ENCODE measurements at places on chromosomes 1 and 21.

- no peak for DNase-seq
Measured at GRCh38 chr21:14452727-14453241, 69.8 kb upstream of the HSPA13 start.

DNA sequence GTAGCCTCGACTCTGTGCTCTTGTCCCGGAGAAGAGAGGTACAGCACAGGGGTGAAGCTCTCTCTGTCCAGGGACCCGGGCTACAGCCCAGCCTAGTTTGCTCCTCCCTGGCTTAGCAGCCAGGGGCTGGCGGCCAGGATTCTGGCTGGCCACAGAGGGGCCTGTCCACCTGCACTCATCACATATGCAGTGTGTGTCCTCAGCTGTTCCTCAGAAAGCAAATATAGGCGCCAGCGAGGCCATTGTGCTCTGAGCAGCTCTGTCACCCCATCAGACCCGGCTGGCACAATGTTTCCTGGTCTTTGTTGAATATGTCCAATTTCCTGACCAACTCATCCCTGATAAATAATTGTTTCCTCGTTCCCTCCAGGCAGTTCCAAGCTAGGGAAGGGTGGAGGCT is 28.5 kb downstream of the KCND3 start:
- no peak for DNase-seq

GRCh38 chr1:185939142-185939541 is 205.0 kb downstream of the HMCN1 start:
- DNase-seq: no peak

DNA sequence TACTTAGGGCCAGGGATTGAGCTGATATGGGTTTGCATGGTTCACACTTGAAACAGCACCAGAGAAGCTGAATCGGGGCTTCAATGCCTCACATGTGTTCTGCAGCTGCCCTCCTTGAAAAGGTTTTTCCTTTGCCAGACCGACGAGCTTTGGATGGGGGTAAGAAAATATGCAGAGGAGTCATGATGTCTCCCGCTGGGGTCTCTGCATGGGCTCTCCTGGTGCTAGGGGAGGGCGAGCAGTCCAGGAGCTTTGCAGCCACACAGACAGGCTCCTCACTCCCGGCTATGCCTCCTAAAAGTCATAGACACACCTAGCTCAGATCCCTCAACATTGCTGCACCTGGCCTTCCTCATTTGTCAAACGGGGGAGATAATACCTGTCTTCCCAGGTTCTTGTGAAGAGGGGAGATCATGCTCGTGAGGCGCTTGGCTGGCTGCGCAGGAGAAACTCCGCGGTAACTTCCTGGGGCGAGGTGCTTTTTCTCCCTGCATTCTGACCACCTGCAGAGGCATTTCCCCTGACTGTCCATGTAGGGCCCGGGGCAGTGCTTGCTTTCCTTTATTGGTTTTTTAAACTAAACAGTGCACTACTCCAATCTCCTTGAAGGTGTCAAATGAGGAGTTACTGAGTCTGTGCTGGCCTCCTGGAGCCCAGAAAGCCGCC is 112.4 kb downstream of the PLXNA2 start:
- no peak for DNase-seq

- DNase-seq: no peak
Measured at GRCh38 chr1:106937104-106937503, 119.4 kb upstream of the PRMT6 start.

DNA sequence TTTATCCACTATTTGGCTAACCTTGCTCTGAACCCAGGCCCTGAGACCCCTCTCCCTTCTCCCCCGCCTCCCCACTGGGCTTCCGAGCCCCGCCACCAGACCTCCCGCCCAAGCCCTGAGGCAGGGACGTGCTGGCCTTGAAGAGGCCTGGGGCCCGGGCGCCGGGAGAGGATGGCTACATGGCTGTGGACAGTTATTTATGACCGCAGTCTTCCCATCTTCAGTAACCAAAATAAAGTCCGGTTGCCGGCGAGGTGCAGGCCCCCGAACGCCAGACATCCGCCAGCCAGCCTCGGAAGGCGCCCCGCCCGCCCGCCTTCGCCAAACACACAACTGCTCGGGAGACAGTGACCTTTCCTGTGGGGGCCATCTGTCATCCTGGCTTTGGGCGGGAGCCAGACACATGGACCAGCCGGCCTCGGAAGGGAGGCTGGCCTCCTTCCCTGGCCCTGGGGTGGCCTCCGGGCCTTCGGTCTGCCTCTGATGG is 69.0 kb downstream of the DHRS3 start:
- no peak for DNase-seq

GRCh38 chr1:53715478-53715877 is 23.5 kb downstream of the GLIS1 start:
- no peak for DNase-seq

GRCh38 chr1:87368907-87369306 is 40.2 kb downstream of the LMO4 start:
- DNase-seq: no peak

- no peak for DNase-seq
Measured at GRCh38 chr1:205588636-205589035, 43.2 kb downstream of the ELK4 start.

GRCh38 chr1:184583849-184584248 is 170.8 kb downstream of the EDEM3 start:
- DNase-seq: no peak

DNA sequence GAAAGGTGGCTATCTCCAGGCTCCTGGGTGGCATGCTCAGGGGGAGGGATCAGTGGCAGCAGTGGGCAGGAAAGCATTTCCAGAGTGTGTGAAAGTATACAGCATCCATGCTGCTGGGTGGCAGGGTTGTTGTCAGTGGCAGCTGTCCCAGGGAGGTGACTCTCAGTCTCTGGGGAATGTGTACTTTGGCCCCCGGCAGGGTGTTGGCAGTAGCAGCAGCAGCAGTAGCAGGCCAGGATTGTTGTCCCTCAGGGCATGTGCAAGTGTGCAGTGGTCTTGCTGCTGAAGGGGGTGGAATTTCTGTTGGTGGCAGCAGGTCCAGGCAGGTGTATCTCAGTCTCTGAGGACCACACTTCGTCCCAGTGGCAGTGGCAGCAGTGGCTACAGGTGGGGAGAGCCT is 71.7 kb upstream of the GUCA2B start:
- no peak for DNase-seq

DNA sequence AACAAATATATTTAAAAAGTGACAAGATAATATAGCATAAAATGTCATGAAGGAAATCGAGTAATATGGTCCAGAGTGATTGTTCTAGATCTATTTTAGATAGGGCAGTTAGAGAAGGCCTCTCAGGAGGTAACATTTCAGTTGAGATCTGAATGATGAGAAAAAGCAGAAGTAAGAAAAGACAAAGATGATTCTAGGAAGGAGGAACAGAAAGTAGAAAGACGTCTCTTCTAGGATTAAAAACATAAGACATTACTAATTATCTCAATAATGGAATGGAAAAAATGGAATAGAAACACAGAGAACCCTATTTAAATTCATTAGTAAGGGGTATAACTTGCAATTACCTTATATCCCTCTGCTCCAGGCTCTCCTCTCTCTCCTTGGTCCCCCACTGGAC is 130.0 kb upstream of the ZNHIT6 start:
- no peak for DNase-seq

DNA sequence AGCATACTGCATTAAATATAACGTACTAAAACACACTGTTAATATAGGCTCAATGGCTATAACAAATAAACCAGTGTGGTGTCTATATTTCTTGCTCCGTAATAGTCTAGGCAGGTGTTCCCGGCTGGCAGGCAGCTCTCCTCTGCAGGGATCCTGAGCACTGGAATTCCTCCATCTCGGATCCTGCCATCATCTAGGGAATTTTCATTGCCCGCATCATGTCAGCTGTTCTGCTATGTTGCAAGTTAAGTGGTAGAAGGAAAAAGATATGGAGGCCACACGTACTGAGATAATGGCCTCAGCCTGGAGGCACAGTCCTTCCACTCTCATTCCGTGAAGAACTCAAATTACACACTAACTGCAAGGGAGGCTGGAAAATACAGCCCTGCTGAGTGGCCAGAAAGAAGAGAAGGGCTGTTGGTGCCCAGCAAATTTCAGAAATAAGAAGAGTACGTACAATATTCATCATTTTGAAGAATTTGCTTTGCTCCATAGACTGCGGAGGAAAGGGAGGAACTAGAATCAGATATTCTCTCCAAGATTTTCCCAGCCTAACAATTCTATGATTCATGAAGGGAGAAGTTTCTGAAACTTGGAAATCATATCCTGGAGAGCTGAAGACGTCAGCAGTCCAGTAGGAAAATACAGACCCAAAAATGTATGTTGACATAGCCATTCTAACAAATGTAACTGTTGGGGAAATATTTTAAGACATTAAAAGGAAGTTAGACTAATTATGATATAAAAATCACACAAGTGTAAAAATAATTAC is 263.3 kb downstream of the MRPL39 start:
- DNase-seq: no peak

GRCh38 chr1:46136711-46137110 is 4.3 kb upstream of the PIK3R3 start:
- DNase-seq: no peak

DNA sequence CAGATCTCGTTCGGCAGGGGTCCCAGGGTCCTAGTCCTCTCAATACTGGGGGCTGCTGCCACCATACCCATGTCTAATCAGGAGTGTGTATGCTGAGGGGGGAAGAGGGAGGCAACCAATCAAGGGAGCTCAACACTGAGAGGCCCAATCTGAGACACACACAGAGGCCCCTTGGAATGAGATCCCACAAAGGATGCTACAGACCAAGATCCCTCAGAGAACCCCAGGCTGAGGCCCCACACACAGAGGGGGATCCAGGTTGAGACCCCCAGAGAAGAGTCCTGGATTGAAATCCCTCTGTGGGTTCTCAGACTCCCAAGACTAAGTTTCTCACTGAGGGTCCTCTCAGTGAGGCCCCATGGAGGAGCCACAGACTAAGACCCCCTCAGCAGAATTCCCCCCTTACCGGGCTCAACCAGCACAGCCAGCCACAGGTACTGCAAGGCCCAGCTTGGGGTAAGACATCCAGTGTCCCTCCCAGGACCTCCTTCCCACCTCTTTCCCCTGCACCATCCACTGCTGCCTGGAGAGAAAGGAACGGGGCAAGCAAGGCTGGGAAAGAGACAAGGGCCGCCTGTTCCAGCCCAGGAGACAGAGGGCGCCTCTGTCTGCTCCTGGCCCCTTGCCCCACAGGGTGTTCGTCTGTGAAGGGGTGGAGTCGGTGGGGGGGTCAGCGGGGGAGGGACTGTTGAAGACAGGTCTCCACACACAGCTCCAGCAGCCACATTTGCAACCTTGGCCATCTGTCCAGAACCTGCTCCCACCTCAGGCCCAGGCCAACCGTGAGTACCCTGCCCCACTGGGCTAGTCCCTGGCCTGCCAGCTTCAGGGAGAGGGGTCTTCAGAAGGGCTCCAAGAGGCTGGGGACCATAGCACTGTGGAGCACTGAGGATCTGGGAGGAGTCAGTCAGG is at the start of gene S100A1:
S100A1 (plus strand) TSS at position 720 of the 912 bp plus-strand sequence. CDS start 2,088 bp downstream, outside the sequence.
- DNase-seq: no peak

DNA sequence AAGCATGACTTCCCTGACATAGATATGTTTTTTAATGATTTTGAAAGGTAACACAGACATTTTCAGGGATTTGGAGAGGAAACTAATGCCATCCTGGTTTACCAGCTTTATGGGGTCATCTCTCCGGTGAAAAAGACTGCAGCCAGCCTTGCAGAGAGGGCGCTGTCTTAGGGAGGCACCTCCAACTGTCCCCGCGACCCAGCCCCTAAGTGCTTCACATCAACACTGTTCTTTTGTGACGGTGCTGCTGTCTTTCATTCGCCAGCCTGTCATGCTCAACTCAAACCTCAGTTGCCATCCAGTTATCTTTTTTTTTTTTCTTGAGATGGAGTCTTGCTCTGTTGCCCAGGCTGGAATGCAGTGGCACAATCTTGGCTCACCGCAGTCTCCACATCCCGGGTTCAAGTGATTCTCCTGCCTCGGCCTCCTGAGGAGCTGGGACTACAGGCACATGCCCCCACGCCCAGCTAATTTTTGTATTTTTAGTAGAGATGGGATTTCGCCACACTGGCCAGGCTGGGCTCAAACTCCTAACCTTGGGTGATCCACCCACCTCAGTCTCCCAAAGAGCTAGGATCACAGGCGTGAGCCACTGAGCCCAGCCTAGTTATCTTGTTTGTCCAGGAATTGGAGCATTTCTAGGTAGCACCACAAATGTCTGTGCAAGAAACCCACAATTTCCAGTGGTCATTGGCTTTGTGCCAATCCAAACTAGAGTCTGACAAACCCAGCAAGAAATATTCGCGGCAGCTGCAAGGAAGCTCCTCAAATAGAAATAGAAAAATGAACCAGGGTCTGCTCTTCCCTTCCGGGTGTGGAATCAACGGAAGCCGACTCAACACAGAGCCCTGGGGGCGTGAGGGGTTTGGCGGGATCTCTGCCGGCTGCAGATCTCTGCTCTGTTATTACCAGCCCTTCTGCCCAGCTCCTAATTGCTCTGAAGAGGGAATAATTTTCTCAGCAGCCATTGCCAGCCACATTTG is 24.2 kb downstream of the PDE9A start:
- DNase-seq: no peak

DNA sequence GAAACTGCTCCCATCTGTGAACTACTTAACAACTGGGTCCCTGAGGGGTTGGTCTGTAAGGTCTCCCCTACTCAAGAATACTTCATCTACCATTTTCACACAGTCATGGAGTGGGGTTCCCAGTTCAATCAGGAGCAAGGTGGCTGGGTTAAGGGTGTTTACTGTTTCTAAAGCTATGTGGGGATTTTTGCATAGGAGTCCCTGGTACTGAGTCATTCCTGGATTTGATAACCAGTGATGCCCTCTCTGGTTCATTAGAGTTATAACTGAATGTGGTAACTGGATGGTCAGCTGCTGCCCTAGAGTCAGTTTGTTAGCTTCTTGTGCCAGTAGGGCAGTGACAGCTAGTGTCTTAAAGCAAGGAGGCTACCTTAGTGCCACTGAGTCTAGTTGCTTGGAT is 29.4 kb upstream of the KCNJ15 start:
- DNase-seq: no peak

- no peak for DNase-seq
Measured at GRCh38 chr1:94846308-94846707, 26.2 kb downstream of the SLC44A3 start.

GRCh38 chr1:164718821-164719220 is 159.8 kb downstream of the PBX1 start:
- DNase-seq: no peak

- no peak for DNase-seq
Measured at GRCh38 chr1:45187725-45188124, 18.7 kb downstream of the ZSWIM5 start.

DNA sequence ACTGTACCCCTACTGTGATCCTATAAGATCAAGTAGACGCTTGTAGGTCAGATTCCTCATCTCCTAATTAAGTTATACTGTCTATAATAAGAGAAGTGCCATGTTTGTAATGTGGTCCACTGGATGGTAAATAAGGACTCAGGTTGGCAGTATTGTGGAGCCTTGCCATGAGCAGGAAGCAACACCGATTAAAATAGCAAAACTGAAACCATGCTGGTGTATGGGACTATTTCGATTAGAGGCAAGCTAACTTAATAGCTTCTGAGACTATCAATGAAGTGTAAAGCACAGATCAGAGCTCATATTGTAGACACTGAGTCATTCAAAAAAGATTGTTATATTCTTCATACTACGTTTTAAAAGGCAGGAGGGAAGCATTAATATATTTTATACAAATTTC is 348.8 kb downstream of the HHAT start:
- DNase-seq: no peak
